GM12891 (cell line): ENCODE measurements at places on chromosomes 2 and 18.

DNA sequence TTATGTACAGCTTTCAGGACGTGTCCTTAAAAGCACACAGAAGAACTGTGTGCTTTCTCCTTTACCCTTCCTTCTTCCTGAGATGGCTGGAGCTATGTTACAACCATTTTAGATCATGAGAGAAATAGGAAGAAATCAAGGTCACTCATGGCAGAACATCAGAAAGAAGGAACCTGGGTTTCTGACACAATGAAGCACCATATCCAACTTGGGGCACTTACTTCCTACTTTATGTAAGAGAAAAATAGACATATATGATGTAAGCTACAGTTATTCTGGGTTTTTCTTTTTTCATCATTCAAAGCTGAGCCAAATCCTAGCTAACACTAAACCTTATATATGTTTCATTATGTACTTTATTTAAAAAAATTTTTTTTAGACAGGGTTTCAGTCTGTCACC, 79.5 kb downstream of the FAM161A start:
- no peak for DNase-seq

DNA sequence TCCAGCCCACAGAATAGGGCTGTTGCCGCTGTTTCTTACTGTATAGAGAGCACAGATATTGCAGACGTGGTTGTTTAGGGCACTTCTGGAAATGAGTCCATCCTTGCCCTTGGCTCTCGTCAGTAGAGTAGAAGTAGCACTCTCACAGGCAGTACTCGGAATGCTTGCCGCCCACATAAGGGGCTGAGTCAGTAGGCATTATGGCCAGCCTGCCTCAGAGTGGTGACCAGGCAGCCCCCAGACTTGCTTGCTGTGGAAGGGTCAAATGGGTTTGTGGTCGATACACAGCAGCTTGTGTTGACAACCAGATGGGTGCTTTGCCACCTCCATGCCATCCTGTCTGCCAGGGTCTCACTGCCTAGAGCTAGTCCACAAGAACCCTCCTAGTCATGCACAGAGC, 38.7 kb downstream of the PLEKHB2 start:
- no peak for DNase-seq

- DNase-seq = no peak
Measured at GRCh38 chr2:164721430-164721829, 100.1 kb upstream of the GRB14 start.

- no peak for DNase-seq
Measured at GRCh38 chr18:75206452-75207309, 2.3 kb downstream of the PTGR3 start.

DNA sequence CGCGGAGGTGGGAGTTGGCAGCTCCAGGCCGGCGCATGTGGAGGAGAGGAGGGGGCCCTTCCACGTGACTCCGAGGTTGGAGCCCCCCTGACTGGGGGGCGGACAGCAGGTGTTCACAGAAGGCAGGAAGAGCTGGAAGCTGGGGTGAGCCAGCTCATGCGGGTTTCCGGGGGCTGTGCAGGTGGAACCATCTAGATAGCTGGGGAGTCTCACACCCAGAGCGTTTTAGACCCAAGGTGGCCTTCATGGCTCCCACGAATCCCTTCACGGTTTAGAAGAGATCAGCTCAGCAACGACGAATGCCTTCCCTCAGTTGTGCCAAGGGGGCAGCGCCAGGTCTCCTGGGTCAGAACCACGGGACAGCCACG, 740.5 kb upstream of the SALL3 start:
- no peak for DNase-seq

DNA sequence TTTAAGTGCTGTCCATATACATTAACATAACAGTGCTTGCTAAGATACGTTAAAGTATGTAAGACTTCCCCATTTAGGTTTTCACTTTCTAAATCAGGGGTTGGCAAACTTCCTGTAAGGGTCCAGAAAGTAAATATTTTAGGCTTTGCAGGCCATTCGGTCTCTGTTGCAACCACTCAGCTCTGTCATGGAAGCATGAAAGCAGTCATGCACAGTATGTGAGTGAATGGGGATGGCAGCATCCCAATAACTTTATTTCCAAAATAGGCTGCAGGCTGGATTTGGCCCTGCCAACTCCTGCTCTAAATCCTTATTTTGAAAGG, 128.7 kb downstream of the PLA2R1 start:
- no peak for DNase-seq

- no peak for DNase-seq
Measured at GRCh38 chr2:46230677-46231425, 66.4 kb upstream of the EPAS1 start.

DNA sequence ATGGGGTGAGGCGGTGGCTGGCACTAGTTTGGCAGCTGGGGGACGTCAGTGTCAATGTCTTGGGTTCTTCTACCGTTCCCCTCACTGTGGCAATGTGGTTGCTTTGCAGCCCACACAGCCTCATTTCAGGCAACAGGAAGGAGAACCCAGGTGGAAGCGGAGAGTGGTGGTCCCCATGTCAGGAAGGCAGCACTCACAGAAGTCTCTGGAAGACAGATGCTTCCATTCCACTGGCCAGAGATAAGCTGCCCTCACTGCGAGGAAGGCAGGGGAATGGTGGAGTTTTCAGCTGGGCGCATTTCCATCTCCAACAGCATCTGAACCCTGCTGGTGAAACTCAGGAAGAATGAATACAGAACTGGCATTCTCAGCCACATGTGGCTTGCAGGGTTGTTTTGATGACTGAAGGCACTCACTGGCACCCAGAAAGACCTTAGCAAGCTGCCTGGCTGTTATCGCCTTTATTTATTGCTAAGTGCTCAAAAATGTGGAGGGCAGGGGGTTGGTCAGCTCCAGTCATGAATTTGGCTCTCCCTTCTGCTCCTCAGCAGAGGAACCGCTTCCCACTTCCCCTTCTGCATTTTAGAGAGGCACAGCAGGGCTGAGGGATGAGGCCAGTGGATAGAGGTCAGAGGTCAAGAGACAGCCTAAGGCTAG, 19.4 kb downstream of the KCNIP3 start:
- no peak for DNase-seq

DNA sequence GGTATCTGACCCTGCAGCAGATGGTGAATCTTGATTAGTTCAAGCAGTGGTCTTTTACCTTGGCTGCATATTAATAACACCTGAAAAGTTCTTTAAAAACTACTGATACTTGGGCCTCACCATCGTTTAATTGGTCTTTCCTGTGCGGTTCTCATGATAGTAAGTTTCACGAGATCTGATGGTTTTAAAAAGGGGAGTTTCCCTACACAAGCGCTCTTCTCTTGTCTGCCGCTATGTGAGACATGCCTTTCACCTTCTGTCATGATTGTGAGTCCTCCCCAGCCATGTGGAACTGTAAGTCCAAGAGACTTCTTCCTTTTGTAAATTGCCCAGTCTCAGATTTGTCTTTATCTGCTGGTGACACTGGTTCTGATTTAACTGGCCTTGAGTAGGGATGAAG, 102.3 kb downstream of the LYPD1 start:
- DNase-seq = no peak

DNA sequence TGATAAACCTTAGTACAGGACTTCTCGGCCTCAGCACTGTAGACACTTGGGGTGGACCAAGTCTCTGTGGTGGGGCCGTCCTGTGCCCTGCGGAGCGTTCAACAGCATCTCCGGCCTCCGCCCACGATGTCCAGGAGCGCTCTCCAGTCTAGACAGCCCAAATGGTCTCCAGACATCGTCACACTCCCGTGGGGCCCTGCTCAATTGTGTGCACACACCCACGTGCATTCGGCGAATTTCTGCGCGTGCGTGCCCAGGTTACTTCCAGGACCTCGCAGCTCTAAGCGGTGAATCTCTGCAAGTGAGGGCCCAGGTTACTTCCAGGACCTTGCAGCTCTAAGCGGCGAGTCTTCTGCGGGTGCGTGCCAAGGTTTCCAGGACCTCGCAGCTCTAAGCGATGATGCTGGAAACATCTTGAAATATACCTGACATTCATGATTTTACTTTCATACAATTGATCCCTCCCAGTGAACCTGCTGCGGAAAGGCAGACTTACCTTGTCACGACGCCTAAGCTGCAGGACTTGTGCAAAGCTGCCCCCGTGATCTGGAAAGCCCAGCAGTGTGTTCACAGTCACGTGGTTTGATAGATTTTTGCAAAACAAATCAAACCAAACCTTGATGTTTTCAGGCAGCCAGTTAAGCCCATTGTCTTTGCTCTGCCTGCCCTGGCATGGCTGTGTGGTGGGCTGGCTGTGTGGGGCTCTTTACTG, 16.1 kb upstream of the OTOS start:
- no peak for DNase-seq

GRCh38 chr18:28651298-28651697, 474.4 kb upstream of the CDH2 start:
- no peak for DNase-seq

- DNase-seq = no peak
Measured at GRCh38 chr2:205785507-205786260, 103.4 kb downstream of the NRP2 start.

- DNase-seq = no peak
Measured at GRCh38 chr2:146807568-146808168, 1037.2 kb upstream of the ACVR2A start.

- DNase-seq = no peak
Measured at GRCh38 chr2:82853299-82853698, 1605.8 kb downstream of the SUCLG1 start.

- no peak for DNase-seq
Measured at GRCh38 chr2:205612636-205613035, 69.7 kb upstream of the NRP2 start.

DNA sequence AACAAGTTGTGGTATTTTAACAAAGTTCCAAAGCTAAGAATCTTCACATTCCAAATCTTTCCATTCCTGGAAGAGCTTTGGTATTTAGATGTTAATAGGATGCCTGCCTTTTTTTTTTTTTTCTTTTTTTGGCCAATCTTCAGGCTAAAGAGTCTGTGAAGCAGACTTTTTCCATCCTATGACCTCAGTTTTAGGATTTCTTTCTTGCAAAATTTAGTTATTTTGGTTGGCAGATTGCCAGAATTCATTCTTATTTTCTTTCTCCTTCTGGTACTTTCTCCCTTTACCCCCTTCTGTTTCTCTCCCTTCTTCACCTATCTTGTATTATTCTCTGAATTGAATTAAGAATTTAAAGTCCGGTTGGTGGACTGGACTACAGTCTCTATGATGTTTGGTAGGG, 217.8 kb upstream of the REV1 start:
- no peak for DNase-seq

DNA sequence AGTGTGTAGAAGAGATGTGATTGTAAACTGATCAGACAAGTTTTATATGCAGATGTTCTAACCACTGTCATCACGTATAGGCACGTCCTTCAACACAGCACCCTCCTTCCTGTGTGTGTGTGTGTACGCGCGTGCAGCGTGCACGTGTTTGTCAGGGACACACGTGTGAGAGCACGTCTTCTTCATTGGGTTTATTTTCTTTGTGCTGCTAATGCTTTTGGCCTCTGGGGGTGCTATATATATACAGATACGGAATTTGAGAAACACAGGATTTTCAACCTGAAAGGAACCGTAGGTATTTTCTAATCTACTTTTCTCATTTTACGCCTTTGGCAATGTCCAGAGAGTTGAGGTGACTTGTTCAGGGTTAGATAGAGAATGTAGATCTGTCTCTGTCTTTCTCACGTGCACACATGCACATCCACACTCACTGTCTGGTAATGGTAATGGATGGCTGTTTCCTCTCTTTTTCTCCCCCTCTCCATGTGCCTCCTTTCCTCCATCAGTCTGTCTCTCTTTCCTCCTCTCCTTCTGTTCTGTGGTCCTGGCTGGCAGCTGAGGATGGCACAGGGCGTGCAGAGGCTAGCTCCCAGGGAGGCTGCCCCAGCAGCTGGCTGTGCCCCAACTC, 13.4 kb upstream of the CELF4 start:
- DNase-seq = no peak

DNA sequence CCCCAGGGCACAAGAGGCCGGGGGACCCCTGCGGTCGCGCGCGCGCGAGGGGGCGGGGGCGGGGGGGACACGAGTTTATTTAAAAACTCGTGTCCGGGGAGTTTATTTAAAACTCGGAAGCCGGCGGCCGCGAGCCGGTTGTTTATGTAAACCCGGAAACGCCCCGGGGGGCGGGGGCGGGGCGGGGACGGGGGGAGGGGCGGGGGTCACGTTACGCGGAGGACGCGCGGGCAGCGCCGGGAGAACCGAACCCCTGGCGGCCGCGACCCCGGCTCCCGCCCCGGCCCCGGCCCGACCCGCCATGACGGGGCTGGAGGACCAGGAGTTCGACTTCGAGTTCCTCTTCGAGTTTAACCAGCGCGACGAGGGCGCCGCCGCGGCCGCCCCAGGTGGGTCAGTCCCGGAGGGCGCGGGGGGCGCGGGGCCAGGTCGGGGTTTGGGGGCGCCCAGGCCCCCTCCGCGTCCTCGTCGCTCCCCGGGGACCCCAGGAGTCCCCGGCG, 4.4 kb downstream of the NFATC1 start:
- DNase-seq = peak; percentile 72

DNA sequence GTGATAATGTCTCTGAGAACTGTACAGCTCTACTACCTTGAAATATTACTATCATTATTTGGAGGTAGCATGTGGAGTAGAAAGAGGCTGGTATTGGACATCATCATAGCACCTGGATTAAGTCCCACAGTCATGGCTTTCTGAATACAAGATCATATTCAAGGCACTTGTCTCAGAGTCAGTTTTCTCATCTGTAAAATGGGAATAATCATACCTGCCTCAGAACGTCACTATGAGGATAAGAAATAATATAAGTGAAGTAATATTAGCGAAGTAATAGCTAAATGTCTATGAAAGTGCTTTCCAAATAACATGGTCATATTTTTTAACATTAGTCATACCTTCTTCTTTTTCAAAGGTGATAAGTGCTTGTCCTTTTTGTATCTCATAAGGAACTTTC, 11.0 kb downstream of the NMI start:
- no peak for DNase-seq
